Amniotic epithelial cell (primary cell): ENCODE measurements at places on chromosomes 5 and 9.

GRCh38 chr9:127132921-127133647 lies 10.6 kb upstream of the ANGPTL2 start:
- DNase-seq: no peak

DNA sequence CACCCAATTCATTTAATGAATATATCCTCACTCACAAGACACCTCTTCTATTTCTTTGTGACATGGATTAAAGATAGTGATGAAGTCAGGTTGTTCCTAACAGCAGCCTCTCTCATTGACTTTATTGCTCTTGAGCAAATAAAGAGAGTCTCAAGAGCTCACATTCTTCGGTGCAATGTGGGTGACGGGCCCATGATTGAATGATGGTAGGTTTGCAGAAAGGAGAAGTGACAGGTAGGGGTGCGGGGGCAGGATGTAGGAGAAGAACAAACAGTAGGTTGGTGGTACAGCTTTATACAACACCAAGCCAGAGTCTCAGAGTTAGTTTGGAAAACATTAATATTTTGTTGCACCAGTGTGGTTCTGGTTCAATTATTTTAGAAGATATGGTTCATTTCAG lies 122.2 kb downstream of the SLIT3 start:
- DNase-seq: no peak

DNA sequence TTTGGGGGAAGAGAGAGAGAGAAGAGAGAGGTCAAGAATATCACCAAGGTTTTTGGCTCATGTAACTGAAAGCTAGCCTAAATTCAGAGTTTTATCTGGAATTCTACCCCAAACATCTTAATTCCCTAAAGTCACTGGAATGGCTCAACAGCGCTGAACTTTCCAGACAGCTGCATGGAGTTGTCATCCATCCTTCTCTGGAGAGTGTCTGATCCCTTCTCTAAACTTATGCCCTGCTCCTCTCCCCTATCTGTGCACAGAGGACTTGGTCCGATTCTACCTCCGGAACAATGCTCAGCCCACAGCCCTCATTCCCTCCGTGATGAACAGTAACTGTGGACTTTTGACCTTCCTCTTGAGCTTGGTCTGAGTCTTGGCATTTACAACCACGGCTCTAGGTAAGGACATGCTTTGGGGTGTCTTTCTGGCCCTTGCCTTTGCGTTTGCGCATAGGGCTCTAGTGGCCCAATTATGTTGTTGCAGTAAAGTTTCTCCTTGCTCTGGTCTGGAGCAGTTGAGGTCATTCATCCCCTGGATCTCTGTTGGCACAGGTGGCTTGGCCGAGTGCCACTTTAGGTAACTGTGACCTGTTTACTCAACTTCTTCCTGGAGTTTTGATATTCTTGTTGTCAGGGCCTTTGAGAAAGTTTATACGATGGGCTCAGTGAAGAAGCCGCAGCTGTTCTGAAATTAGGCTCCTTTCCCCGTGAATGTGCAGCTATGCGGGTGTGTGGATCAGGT lies 18.3 kb upstream of the CD180 start:
- no peak for DNase-seq

DNA sequence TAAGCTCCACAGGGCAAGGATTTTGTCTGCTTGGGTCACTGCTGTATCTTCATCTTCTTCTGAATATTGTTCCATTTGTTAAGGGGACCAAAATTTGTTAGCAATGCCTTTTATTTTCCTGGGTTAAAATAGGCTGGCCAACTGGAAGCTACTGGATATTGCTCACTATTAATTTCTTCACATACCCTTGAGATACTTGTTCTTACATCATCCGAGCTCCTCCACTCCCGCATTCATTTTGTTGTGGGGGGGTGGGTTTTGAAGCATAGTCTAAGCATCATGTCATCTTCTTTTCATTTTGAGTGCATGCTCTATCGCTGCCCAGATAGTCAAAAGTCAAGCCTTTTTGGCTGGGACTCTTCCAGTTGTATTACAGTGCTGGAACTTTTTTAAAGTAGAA lies 42.5 kb upstream of the PIK3R1 start:
- peak; percentile 22 for DNase-seq

DNA sequence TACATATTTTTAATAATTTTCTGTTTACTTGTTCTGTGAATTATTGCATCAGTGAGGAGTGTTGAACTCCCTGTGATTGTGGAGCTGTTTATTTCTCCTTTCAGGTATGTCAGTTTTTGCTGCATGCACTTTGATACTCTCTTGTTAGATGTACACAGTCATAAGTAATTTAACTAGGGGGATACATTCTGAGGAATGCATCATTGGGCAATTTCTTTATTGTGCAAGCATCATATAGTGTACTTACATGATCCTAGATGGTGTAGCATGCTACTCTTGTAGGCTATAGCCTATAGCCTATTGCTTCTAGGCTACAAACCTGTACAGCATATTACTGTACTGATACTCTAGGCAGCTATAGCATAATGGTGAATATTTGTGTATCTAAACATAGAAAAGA lies 9.5 kb downstream of the DENND4C start:
- peak; percentile 70 for DNase-seq

DNA sequence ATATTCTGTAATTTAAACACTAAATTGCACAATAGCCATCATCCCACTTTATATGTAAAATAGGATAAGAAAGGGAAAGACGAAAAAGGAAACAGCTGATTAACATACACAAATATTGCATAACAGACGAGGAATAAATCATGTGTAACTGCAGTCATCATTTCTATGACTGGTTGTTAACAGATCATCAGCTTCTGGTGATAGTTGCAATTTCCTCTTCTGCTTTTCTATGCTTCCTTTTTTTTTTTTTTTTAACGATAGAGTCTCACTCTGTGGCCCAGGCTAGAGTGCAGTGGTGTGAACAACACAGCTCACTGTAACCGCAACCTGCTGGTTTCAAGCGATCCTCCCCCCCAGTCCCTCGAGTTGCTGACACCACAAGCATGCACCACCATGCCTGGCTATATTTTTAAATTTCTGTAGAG lies 22.5 kb upstream of the JAKMIP2 start:
- peak; percentile 14 for DNase-seq

GRCh38 chr9:20286969-20287368 lies 335.3 kb downstream of the MLLT3 start:
- no peak for DNase-seq

DNA sequence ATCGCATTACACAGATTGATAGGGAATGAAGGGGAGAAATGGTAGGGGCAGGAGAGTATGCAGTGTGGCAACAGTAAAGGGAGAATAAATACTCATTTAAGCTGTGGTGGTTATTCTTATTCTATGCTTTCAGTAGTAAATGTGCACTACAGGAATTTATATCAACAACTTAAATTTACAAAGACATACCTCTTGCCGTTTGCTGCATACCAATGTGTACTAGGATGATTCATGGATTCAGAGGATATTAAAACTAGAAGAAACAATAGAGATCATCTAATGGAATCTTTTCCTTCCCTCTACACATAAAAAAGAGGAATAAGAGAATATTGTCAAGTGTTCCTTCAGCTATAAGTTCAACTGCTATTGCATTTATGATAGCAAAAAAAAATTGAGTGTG lies 103.3 kb upstream of the RASA1 start:
- DNase-seq: no peak

- DNase-seq: no peak
Measured at GRCh38 chr9:136149853-136150252, 31.2 kb upstream of the TMEM250 start.

- DNase-seq: no peak
Measured at GRCh38 chr9:126531591-126531990, 82.1 kb upstream of the LMX1B start.

GRCh38 chr9:128683340-128684064 lies 5.5 kb upstream of the SET start:
- peak; percentile 97 for DNase-seq

- no peak for DNase-seq
Measured at GRCh38 chr5:175696139-175696854, 38.4 kb downstream of the HRH2 start.

- peak; percentile 95 for DNase-seq
Measured at GRCh38 chr9:75170898-75171360, 82.6 kb downstream of the OSTF1 start.

DNA sequence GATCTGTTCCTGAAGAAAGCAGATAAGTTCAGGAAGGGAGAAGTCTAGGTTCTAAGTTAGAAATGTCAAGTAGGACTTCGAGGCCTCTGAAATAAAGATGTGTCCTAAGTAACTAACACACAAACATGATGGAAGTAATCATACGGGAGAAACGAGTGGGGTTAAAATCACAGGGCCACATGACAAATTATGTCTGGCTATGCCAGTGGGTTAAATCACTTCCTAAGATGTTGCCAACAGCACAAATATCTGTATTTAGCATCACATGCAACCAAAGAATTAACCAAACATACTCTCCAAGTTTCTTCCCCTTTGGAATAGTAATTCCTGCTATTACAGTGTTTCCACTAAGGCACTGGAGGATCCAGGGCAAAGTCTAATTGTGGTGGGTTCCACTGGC lies 13.7 kb upstream of the ZSWIM6 start:
- no peak for DNase-seq

- peak; percentile 13 for DNase-seq
Measured at GRCh38 chr9:137412431-137412830, 10.5 kb downstream of the EXD3 start.
